ENCODE measurements at places on chromosomes 7 and 10.
A peak's percentile ranks its signal among the peaks of the same experiment; 100 is the strongest.

DNA sequence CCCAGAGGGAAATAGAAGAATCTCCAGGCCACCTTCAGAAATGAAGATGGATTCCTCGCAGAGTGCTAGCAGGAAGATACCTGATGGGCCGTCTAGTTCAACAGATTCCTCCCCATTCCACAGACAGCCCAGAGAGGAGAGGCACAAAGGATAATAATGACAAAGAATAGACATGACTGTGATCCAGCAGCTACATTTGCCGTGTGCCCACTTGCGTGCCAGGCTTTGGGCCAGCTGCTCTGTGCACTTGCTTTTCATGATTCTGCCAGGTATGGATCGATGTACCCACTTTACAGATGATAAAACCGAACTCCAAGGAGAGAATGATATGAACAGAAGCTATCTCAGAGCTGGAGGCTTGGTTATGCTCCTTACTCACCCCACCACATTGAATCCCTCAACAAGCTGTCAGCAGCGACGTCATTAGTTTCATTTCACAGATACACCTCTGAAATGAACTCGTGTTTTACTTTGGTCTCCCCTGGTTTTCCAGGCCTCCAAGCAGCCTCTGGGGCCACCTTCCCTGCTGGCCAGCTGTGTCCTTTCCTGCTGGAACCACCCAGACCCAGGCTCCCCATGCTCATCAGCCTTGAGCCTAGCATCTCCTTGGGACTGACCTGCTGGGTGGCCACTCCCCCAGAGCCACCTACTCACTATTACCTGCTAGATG is 11.9 kb upstream of the WDFY4 start:
- no peak for DNase-seq

GRCh38 chr7:6556196-6556595 is 4.9 kb upstream of the GRID2IP start:
- DNase-seq = no peak

- DNase-seq = no peak
Observed at GRCh38 chr7:81865754-81866153, 95.9 kb upstream of the HGF start.

DNA sequence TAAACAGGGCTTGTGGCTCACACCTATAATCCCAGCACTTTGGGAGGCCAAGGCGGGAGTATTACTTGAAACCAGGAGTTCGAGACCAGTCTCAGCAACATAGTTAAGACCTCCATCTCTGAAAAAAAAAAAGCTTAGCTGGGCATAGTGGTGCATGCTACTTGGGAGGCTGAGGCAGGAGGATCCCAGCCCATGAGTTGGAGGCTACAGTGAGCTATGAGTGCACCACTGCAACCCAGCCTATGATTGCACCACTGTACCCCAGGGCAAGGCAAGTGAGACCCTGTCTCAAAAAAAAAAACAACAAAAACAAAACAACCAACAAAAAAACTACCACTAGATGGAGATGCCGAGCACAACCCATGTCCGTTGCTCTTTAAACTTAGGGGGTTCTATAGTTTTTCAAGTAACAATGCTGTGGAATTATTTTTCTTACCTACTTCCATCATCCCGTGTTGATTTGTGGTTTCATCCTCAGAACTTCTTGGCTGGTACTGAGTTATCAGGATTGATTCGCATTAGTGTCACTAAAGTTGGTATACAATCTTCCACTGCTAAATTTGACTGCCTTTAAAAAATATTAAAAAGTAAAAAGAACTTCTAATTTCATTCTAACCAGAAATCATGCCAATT is 12.2 kb upstream of the REPIN1 start:
- DNase-seq = peak; percentile 37

- no peak for DNase-seq
Observed at GRCh38 chr7:158596745-158597144, 9.1 kb upstream of the PTPRN2 start.
